Renal cortex interstitium (tissue), 15 donors: ENCODE measurements at places on chromosomes 7 and 10.

DNA sequence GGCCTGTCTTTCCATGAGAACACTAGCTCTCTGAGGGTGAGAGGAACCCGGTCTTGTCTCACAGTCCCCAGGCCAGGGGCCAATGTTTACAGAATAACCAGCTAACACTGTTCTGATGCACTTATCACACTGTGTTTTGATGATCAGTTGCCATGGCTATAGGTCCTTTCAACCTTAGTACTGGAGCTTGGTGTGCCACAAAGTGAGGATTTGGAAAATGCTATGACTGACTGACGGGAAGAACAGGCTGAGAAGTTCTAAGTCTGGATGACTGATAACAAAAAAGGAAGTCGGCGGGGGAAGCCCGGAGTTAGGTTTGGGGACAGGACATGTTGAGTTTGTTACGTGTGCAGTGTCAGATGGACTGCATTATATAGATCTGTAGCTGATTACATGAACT, 141.8 kb downstream of the CTTNBP2 start:
- no peak for DNase-seq

- DNase-seq = no peak
Measured at GRCh38 chr7:156473476-156474240, 166.9 kb upstream of the RNF32 start.

DNA sequence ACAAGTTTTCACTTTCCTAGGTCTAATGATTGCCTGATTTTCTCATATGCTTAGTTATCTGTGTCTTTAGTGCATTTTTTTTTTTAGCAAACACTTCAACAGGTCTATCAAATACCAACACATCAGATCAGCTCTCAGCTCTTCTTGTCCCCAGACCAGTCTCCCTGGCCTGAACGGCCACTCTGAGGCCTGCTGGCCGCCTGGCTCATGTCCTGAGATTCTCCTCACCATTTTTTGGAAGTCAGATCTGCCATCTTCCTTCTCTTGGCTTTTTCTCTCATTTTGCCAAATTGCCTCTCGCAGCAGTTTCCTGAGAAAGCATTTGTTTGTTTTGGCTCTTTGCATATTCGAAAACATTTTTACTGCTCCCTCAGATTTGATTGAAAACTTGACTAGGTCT, 29.3 kb downstream of the PPP2R2D start:
- no peak for DNase-seq

DNA sequence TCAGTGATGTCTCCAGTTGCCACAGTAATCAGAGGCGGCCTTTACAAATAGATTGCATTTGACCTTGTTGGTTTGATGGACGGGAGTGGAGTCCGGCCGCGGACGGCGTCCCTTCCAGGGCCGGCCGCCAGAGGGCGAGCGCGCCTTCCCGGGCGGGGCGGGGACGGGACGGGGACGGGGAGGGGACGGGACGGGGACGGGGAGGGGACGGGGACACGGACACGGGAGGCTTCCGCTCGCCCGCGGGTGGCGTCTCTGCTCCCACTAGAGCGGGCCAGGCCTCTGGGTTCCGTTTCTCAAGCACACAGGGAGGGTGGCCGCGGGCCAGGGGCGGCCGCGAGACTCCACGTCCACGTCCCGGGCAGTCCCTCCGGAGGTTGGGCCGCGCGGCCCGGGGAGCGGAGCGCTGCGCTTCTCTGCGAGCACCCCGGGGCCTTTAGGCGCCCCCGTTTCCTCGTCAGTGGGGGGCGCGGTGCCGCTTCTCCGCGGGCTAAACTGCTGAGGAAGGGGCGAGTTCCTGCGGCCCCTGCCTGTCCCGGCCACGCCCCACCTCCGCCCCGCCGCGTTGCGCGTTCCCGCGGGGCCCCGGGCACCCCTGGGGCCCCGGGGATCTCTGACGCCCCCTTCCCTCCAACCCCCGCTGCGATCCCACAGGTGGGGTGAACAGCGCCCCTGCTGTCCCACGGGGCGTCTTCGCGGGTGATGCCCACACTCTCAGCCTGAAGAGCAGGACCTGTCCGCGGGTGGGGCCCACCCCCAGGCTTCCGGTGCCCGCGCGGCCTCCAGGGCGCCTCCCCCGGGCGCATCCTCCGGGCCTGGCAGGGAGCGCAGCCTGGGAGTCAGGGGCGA, 84.2 kb upstream of the MKI67 start:
- peak; percentile 39 for DNase-seq
